T-helper 22 cell (primary cell): ENCODE measurements at places on chromosomes 6 and 20.

- no peak for DNase-seq
Observed at GRCh38 chr6:14280006-14280510, 162.5 kb downstream of the CD83 start.

- no peak for DNase-seq
Observed at GRCh38 chr20:6811262-6812035, 44.0 kb downstream of the BMP2 start.

- no peak for DNase-seq
Observed at GRCh38 chr20:1371202-1371782, 21.6 kb downstream of the FKBP1A start.

DNA sequence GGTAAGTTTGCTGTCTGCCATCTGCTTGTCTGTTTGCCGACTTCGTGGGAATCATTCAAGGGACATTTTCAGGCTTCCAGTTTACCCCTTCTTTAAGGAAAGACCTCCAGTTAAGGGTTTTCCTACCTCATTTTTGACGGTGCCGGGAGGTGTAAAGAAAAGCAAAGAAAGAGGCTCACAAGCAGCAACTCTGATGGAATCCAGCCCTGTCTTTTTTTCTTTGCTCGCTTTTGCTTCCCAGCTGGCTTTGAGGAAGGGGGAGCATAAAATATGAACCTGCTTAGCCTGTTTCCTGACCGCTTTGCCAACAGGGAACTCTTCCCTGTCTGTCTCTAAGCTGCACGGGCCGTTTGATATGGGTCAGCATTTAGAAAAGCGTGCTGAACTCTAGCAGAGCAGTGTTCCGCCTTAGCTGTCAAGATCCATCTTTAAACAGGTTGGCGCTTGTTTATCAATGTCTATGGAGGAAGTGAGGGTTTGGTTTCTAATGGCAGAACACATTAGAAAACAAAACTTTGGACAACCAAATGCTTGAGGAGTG, 13.8 kb downstream of the SYTL3 start:
- no peak for DNase-seq

GRCh38 chr20:57707849-57708693, 1.7 kb downstream of the PMEPA1 start:
- no peak for DNase-seq

GRCh38 chr6:40611912-40612311, 24.7 kb upstream of the LRFN2 start:
- no peak for DNase-seq

DNA sequence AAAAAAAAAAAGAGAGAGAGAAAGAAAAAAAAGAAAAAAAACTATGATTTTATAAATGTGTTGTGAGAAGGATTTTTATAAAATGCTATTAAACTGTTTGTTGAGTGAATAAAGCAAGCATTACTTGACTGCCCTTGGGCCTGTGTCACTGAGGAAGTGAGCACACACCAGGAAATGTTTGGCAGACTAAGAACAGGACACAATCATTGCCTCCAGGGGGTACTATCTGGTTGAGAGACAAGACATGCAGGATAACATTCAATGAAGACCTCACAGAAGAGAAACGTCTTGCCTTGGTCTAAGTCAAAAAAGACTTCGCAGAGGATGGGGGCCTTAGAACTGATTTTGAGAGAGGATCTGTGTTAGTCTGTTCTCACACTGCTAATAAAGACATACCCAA, 40.6 kb downstream of the MTFR2 start:
- no peak for DNase-seq

DNA sequence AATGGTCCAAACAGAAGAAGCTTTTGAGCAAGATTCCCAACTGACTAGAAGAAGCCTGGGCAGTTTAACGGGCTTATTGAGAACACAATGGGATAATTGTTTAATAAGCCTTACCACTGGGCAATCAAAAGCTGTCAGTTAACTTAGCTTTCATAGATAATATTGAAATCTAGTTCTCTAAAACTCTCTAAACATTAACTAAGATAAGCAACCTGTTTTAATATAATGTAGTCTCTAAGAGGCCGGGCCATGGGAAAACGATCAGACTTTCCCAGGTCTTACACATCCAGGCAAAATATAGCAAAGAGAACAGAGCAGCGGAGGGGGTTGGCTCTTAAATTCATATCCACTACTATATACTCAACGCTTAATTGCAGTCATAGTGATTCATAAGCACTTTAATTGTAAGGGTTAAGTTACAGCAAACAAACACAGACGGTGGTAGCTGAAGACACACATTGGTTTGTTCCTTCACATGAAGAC, 128.0 kb upstream of the FAM83B start:
- no peak for DNase-seq

DNA sequence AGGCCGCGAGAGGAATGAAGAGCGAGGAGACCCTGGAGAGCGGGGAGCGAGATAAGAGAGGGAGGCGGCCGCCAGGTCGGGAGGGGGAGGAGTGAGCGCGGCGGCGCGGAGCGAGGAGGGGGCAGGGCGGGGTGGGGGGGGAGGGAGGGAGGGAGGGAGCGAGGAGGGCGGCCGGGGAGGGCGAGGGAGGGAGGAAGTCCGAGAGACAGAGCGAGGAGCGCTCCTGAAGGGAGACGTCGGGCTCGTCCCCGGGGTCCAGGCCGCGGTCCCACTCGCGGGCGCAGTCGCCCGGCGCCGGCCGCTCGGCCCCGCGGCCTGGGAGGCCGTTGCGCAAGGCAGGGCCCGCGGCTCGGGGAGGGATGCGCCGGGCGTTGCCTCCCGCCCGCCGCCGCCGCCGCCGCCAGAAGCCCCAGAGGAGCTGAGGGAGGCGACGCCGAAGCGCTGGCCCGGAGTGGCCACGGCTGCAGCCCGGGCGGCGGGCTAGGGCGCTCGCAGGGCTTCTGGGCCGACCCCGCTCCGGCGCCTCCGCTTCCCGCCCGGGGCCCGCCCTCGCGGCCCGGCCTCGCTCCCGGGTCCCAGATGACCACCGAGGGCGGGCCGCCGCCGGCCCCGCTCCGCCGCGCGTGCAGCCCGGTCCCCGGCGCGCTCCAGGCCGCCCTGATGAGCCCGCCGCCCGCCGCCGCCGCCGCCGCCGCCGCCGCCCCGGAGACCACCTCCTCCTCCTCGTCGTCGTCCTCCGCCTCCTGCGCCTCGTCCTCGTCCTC, at the start of gene FOXF2:
TSS of gene FOXF2 (plus strand) at position 208 of the 764 bp plus-strand sequence. CDS start at position 580, 372 bp downstream.
- no peak for DNase-seq

GRCh38 chr6:132087391-132087790, 136.2 kb upstream of the CCN2 start:
- DNase-seq, result no peak

DNA sequence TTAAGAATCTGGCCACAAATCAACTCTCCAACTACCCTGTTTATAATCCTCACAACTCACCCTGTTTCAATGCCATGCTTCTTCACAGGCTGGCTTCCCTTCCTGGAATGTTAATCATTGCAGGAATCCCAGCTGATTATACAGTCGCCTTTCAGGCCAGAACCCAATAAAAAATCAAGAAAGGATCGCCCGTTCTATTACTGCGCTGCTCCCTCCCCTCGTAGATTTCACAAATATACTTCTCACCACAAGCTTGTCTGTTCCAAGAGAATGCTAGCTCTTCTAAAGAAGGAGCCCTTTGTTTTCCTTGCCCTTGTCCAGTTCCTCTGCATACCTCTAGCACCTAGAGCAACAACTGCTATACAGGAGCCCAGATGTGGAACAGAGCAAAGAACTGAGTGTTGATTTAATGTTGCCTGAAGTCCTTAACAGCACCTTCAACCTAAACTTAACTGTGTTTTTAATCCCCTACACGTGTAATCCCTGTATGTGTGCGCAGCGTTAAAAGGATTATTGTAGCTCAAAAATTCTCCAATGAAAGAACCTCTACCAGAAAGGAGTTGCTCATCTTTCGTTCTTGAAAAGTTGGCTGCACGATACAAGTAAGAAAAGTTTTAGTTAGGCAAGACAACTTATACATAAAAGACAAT, 988 bp downstream of the ECHDC1 start:
- no peak for DNase-seq

DNA sequence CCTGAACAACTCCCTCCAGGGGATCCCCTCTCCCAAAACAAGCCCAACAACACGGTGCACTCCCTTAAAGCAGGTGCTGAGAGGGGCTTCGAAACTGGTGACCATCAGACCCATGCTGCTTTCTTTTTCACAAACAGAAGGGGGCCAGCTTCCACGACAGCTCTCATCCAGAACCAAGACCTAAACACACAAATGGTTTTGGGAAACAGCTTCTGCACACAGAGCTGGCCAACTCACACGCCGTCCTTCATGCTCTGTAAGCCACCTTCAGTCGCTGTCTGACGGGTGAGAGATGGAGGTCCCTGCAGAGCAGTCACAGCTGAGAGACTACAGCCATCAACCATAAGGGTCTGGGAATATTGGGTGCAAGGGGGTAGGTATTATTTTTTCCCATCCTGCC, 76.3 kb downstream of the ZMYND8 start:
- no peak for DNase-seq

GRCh38 chr6:112563368-112563767, 216.2 kb downstream of the RFPL4B start:
- DNase-seq, result no peak

- no peak for DNase-seq
Observed at GRCh38 chr6:32837651-32838113, 857 bp downstream of the TAP2 start.

- no peak for DNase-seq
Observed at GRCh38 chr20:15705975-15706374, 867.3 kb downstream of the KIF16B start.

- DNase-seq, result peak; percentile 38
Observed at GRCh38 chr6:166419286-166419685, 36.5 kb upstream of the MPC1 start.

- DNase-seq, result no peak
Observed at GRCh38 chr20:63120808-63121090, 95.2 kb downstream of the YTHDF1 start.

DNA sequence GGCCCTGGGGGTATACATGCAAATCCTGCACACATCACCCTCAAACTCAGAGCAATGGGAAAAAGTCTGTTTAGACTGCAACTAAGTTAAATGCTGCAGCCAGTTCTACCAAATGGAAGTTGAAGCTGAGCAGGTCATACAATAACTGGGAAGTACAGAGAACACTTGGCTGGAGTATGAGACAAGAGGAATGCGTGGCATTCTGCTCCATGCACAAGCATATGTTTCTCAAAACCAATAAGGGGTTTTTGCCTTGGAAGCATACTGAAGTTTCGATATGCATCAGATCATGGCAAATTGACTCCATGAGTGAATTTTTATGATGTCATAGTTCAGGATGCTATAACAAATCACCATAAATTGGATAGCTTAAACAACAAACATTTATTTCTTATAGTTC, 193.8 kb downstream of the COL12A1 start:
- no peak for DNase-seq

- no peak for DNase-seq
Observed at GRCh38 chr6:155177363-155177961, 86.4 kb upstream of the CLDN20 start.

DNA sequence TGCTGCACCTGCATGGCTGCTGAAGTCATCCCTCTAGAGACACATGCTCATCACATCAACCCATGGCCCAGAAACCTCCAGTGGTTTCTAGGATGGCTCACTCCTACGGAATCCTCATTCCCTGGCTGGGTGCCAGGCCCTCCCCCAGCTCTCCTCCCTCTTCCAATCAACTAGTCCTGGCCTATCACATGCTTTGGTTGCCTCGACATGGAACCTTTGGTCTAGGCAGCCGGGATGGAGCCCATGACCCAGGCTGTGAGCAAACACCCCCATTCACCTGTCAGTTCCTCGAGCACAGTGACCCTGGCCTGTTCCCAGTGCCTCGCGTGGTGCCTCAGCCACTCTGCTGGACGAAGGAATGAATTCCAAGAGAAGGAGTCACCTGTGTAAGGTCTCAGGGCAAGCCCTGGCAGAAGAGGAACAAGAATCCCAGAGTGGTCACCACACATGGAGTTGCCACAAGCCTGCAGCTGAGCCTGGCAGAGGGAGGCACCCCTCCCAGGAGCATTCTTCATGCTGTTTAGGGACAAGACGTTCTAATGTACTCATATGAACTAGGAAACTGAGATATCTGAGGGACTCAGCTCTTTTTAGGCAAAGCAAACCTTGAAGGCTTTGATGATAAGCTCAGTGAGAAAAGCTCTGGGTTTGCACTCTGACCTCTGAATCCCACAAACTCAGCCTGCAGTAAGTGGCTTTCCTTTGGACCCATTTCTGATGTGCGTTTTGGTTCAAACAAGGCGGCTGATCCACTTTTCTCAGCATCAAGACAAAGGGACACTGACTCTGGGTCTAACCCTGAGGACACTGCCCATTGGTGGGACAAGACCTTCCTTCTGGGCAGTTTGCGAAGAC, 40.2 kb downstream of the PPP1R3G start:
- no peak for DNase-seq
